NCI-H510A (cell line): ENCODE measurements at places on chromosomes 5 and 9.
A peak's percentile ranks its signal among the peaks of the same experiment; 100 is the strongest.

GRCh38 chr5:112795944-112796678 is 58.4 kb downstream of the APC start:
- DNase-seq, result no peak

- no peak for DNase-seq
These were observed 906.7 kb downstream of the NR2F1-AS1 start for GRCh38 chr5:92674321-92674720.

DNA sequence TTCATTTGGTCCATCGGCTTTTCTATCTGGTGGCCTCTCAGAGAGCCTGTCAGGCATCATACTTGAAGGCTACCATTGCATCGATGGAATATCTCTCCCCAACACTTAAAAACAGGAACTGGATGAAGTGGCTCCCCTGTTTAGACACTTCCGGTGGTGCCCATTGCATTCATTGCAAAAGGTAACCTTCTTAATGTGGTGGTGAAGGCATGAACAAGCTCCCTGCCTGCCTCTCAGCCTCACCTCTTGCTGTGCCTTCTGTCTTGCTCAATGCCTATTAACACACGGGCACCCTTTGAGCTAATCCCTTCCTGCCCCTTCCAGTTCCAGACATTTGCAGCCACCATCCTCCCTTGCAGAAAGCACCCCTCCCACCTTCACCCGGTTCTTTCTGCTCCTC is 233.1 kb upstream of the MSX2 start:
- DNase-seq, result no peak

GRCh38 chr9:28696960-28697359 is 1123.7 kb upstream of the C9orf72 start:
- DNase-seq, result no peak

- no peak for DNase-seq
These were observed 31.5 kb downstream of the SLC25A46 start for GRCh38 chr5:110770286-110770685.

DNA sequence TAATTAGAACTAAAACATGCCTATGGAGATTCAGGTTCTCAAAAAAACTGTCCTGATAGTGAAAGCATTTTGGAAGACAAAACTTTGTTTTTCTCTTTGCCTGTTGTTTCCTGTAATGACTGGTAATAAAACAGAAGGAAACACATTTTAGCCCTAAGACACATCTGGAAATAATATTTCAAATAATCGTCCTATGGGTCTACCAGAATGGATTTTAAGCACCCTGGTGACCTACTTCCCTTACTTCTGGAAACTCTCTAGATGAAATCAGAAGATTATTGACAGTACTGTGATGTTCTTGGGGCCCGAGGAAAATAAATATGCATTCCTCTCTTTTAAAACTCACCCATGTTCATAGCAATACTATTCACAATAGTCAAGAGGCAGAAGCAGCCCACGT is 110.1 kb upstream of the TLE4 start:
- no peak for DNase-seq

DNA sequence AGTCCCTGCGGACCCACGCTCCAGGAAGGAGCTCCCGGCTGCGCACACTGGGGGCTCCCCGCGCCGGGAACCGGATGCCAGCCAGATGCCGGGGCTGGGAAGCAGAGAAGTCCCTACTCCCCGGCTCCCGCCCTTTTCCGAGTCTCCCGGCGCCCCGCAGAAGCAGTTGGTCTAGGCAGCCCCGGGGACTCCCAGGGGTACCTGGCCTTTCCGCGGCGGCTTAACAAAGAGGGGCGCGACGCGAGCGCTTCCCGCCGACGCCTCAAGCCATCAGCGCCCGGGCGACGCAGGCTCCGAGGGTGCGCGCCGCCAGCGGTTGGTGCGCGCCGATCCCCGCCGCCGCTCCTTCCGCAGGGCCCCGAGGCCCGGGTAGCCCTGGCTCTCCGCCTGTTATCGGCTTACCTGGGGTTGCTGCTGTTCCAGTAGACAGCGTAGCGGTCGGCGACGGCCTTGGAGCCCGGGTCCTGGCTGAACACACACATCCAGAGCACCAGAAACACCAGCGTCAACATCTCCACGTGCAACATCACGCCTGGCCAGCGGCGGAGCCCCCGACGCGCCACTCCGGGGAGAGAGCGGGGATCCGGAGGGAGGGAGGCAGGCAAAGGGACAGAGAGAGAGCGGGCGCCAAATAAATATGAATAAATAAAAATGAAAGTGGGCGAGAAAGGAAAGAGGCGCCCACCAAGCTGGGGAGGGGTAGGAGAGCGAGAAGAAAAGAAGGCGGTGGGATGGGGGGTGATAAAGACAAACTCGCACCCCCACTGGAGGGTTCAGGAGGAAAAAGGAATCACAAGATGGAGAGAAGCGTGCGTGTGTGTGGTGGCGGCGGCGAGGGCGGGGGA is 428 bp downstream of the EFNA5 start:
- DNase-seq, result peak; percentile 23

- no peak for DNase-seq
These were observed 18.7 kb upstream of the LECT2 start for GRCh38 chr5:135973323-135974020.

- DNase-seq, result no peak
These were observed 179.6 kb upstream of the SGCD start for GRCh38 chr5:156147261-156147943.

GRCh38 chr5:93225748-93226147 is 355.3 kb downstream of the NR2F1-AS1 start:
- no peak for DNase-seq

DNA sequence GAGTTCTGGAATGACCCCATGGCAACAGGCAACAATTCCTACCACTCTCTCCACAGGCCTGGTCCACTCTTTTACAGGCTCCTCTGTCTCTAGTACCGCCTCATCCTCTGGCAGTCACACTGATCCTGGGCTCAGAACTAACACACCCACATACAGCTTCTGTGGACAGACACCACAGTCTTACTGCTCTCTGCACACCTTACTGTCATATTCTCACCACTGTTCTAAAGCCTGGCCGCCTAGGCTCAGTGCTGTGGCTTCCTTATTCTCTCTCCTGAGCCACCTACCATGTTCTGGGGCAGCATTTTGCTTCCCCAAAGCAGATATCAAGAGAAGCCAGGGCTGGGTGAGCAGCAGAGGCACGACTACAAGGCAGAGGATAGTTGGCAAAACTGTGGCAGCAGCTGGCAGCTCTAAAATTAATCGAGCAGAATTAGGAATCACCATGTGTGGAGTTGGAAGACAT is 14.8 kb downstream of the REEP5 start:
- DNase-seq, result no peak

- DNase-seq, result no peak
These were observed 15.7 kb upstream of the TBC1D9B start for GRCh38 chr5:179923436-179923835.

GRCh38 chr5:149419532-149419858 is 40.4 kb upstream of the IL17B start:
- no peak for DNase-seq

GRCh38 chr5:95432779-95433178 is 41.6 kb downstream of the FAM81B start:
- no peak for DNase-seq

GRCh38 chr9:121239851-121240250 is 28.1 kb upstream of the GSN start:
- no peak for DNase-seq

DNA sequence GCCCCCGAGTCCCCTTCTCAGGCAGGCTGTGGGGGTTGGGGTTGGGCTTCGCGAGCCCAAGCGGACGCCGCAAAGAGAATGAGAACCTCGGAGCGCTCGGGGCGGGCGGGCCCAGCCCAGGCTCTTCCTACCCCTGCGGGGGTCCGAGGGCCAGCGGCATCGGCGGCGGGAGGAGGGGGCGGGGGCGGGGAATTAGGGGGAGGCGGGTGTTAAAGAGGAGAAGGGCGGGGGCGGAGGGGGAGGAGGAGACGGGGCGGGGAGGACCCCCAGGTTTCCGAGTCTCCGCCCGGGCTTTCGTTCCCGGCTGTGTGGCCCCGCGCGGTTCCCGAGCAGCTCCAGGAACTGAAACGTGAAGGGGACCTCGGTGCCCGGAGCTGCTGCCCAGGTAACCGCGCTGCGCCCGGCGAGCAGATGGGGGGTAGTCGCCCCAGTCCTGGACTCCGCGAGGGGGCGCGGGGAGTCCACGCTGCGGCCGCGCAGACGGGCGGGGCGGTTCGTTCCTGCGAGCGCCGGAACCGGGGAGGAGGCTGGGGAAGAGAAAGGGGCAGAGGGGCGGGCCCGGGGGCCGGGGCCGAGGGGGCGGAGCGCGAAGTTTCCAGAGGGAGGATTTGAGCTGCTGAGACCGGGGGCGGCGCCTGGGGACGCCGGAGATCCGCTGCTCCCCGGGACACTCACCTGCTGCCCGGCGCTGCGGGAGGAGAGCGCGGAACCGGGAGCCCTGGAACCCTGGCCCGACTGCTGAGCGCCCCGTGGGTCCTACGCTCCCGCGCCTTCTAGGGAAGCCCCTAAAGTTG is 38.4 kb upstream of the PLEKHG4B start:
- DNase-seq, result peak; percentile 98

DNA sequence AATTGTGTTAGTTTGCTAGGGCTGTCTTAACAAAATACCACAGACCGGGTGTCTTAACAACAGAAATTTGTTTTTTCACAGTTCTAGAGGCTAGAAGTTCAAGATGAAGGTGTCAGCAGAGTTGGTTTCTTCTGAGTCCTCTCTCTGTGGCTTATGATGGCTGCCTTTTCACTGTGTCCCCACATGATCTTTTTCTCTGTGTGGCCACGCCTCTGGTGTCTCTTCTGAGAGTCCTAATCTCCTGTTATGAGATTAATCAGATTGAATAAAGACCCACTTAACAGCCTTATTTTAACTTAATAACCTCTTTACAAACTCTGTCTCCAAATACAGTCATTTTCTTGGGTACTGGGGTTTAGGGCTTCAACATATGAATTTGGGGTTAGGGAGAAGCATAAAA is 561.1 kb downstream of the NR2F1-AS1 start:
- DNase-seq, result no peak

DNA sequence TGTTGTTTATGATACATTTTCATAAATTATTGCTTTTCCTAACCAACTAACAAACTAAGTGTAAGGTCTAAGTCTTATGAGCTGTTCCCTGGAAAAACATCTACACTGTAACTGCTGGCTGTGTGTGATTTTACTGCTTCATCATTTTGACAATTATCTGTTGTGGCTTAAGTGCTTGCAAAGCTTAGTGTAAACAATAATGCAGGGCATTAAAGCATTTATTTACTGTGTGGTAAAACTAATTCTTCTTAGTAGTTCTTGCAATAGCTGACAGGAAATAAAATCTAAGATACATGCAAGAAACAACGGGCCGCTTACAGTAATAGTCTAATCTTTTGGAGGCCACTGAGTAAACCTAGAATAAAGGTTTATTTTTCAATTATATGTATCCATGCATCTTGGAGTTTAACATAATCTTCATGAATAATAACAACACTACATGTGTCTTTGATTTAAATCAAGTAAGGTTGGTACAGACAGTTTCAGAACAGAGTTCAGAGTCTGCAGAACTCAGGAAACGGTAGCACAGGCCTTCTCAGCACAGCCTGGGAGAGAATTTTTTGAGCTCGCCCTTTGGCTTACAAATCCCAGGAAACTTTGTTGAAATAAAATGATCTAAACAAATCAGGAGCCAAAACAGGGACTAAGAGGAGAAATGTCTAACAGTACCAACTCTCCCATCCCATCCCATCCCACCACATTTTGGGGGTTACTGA is 473.1 kb downstream of the NR2F1-AS1 start:
- no peak for DNase-seq
